Karpas-422 (cell line): ENCODE measurements at places on chromosomes 4 and X.
A peak's percentile ranks its signal among the peaks of the same experiment; 100 is the strongest.

DNA sequence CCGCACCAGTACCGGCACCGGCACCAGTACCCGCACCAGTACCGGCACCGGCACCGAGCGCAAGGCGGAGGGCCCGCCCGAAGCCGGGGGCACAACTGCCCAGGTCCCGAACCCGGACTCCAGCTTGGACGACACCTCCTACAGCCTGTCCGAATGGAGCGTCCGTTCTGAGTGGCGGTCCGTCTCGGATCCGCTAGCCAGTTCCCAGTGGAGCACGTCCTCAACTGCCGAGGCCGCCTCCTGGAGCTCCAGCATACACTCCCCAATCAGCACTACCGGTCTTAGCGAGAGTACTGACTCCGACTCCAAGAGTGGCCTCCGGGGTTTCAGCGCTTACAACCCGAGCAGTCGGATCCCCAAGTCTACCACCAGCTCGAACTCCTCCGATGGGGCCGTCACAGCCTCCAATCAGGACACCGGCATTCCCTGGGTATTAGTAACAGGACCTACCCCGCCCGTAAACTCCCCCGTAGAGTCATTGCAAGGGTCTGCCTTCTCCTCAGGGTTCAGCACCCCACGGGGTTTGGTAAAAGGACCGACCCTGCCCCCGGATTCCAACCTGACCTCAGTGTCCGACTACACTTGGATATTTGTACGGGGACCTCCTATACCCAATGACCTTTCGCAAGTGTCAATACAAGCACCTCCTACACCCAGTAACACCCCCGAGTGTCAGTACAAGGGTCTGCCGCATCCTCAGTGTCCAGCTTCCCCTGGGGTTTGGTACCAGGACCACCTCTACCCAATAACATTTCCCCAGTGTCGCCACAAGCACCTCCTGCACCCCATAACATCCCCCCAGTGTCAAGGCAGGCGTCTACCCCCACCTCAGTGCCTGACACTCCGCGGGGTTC lies 721 bp upstream of the MAOA start:
- DNase-seq = no peak

DNA sequence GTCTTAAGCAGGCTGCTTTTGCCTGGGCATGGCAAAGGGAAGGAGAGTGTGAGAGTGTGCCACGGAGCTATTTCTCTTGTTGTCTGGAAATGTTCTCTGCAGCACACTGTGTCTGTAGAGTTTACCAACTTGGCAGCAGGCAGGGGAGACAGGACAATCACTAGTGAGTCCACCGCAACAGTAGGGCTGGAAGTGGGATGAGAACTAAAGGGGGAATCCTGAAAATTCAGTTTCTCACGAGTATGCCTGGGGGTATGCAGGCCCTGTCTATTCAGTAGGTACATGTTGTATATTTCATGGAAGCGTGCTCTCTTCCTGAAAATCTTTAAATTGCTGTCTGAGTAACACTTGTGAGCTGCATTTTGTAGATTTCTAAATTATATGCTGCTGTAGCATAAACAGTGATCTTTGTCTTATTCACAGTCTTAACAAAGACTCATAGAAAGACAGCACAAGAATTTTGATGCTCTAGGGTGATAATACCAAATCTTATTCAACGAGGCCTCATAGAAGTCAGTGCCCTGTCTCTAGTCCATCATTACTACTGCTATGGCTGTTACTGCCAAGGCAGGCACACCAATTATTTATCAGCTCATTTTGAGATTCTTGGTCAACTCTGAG lies 200.4 kb upstream of the LEF1 start:
- no peak for DNase-seq

DNA sequence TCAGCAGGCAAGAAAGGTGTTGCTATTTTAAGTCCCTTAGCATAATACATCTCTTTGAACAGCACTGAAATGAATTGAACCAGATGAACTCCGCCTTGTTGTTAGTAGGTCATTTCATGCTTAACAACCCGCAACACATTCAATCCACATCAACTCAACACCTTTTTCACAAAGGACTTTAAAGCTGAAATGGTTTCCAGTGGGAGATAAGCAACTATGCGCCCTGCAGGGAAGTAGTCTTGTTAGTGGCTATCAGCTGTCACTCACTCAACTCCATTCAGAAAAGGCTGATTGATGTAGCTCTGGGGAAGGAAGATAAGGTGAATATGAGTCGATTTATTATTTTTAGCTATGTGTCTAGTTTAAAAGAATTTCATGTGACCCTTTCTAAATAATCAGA lies 46.0 kb downstream of the ATP8A1 start:
- no peak for DNase-seq

DNA sequence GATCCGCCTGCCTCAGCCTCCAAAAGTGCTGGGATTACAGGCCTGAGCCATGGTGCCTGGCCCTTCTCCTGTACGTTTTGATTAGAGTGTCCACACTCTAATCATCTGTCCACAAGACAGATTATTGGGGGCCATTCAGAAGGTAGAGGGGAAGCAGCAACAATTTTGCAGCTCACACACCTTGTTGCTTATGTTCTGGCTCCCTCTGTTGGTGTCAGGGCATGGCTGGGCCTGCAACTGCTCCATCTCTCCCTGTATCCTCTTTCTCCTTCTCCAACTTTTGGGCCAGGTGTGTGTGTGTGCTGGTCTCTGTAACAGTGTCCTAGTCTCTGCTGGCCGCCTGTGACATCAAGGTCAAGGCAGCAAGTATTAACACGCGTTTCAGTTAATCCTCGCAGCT lies 125.5 kb upstream of the MBNL3 start:
- peak; percentile 46 for DNase-seq

DNA sequence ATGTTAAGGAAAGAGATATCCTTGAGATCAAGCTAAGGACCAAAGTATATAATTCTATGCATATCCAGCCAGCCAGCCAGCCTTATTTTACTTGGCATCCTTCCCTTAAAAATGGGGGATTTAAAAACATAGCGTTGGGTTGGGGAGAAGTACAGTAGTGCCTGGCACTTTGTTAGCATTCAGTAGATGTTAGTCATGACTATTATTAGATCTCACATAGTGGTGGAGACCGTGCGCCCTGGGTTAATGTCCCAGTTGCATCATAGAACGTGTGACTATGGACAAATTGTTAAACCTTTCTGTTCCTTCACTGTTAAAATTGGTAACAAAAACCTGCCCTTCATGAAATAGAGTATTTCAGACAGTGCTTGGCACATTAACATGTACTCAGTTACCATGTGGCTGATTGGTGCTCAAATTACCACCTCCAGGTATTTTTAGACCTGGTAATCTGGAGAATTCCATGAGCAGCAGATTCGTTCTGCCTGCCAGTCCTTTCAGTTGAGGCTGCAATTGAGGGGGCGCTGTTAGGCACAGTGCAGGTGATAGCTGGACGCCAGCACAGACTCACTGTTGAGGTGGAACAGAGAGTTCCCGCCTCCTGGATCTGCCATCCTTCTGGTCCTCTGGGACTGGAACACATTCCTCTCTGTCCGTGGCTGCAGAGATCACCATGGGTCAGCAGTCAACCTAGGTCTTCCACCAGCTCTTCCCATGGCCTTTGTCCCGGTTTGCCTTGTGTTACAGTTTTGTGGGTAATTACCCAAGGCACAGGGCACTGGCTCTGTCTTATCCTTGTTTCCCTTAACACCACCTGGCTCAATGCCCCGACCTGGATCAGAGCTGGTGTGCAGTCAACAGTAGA lies 31.7 kb downstream of the RBBP7 start:
- no peak for DNase-seq

- DNase-seq = no peak
Measured at GRCh38 chrX:129689796-129690195, 35.0 kb upstream of the APLN start.

DNA sequence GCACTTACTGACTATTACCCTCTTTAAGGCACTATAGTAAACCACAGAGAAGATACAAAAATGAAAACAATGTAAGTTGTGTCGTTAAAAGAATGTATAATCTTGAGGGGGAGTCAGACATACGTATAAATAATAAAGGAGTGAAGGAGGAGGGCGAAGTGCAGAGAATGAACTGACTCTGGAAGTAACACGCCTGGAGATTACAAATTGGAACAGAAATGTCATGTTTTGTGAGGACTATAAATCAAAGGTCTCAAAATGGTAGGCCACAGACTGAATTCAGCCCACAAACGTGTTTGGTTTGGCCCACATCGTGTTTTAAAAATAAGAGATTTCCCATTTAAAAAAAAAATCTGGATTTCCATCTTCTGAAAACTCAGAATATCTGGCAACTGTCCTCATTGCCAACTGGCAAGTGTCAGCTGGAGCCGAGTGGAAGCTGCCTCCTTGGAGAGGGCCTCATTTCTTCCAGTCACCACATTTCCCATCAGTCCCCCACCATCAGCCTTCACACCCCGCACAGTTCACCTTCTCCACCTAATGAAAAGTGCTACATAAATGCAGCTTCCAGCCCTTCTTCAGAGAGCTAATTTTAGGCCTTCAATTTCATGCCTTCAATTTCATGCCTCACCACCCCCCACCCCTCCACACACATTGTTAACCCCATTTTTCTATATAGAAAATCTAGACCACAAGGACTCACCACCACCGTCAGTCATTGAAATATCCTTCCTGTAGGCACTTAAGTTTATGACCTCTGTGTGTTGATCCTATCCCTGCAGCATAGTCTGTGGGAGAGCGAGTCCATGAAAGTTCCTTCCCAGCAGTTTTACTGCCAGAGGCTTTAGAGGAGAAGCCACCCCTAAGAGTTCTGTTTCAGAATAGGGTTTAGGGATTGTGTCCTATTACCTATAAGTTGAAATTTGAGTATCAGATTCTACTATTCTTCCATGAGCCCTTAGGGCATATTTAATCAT lies 32.0 kb upstream of the COL25A1 start:
- no peak for DNase-seq

DNA sequence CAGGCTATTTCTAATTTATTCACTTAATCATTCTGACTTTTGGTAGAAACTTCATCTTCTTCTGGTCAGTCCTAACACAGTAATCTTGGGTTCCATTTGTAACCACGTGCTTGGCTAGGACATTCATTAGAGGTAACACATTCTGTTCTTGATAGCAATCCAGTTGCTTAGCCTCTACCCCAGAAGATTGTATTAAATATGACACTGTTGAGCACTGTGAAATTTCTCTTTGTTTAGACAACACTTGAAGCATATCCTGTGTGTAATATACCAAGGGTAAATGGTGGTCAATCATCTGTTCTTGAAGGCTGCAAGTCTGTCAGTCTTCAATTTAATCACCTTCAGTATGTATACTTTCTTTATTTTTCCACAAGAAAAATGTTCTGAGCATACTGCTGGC lies 523.0 kb downstream of the ANKRD50 start:
- no peak for DNase-seq

GRCh38 chr4:11608992-11609391 lies 180.3 kb upstream of the HS3ST1 start:
- no peak for DNase-seq
